AG09309 (cell line): ENCODE measurements at places on chromosomes 7 and 10.

GRCh38 chr10:57303566-57303965, 942.5 kb upstream of the ZWINT start:
- DNase-seq, result no peak

GRCh38 chr7:79403879-79404278, 49.6 kb downstream of the MAGI2 start:
- DNase-seq, result no peak

DNA sequence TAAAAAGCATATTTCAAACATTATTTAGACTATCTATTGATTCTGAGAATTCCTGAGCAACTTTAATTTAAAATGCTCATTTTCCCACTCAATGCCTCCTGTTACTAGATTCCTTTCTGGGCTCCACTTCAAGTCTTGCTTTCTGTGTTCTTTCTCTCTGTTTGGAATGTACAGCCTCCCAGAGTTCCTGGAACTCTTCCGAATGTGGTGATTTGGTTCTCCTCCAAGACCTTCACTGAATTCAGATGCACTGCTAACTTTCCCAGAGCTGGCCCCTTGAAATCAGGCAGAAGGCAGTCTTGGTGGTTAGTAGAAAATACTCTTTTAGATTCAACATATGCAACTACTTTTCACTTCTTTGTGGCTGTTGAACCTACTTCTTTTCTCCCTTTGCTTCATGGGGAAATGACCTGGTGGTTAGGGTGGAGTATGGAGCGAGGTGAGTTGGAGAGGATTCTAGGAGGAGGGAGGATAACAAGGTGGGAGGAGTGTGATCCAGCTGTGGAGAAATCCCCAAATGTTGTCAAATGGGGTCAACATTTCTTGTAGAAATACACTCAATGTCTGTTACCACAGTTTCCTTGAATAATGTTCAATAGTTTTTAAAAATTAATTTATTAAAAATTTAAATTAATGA, 27.9 kb upstream of the CCDC7 start:
- DNase-seq, result peak; percentile 73

- DNase-seq, result no peak
Measured at GRCh38 chr7:20450536-20450935, 119.8 kb downstream of the ITGB8 start.

DNA sequence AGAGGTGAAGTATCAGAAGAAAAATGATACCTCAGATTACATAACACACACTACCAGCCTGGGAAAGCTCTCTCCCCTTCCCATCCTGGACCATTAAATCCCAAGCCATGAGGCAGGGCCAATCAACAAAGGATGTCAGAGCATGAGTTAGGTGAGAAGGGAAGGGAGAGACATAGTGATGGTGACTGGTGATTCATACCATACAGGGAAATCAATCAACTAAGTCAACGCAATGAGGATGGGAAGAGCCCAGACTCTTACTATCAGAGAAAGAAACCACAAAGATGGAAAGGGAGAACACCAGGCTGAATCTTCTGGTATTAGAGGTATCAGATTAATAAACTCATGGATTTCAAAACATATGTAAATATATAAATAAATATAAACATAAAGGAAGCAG, 185.4 kb downstream of the KMT2E start:
- no peak for DNase-seq

DNA sequence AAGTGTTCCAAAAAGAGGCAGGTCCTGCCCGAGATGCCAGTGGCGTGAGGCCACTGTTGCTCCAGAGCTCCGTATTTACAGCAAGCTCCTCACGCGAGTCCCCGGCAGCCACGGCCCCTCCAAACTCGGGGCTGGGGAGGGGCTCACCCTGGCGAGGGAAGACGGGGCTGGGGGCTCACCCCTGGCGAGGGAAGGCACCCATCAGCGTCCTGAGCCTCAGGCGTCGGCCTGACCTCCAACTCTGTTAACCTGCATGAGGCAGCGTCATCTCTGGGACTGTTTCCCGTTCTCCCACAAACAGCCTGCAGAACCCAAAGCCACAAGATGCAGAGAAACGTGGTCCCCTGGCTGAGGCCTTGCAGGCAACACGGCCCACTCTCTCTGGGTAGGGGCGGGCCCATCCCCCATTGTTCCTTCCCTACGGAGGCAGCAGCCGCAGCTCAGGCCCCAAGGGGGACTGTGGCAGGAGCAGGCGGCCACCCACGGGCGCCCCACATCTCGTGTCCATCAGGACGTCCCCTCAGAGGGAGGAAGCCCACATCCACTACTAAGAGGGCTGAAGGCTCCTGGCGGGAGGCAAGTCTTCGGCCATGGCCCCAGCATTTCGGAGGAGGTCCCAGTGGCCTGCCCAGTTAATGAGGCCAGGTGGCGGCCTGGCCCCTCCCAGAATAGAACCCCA, 4.2 kb upstream of the ADGRA1 start:
- no peak for DNase-seq

- peak; percentile 28 for DNase-seq
Measured at GRCh38 chr7:11193131-11193867, 219.6 kb downstream of the PHF14 start.

GRCh38 chr7:101833799-101834198, 16.4 kb downstream of the CUX1 start:
- DNase-seq, result no peak

DNA sequence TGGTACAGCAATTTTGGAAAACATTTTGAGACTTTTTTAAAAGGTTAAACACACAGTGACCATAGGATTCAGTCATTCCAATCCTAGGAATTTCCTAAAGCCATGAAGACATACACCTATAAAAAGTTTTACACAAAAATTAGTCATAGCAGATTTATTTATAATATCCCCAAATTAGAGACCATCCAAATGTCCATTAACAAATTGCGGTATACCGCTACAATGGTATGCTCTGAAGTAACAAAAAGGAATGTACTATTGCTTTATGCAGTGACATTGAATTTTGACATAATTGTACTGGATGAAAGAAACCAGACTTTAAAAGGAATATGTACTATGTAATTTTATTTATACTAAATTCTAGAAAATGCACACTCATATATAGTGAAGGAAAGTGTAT, 362.8 kb downstream of the HGF start:
- peak; percentile 89 for DNase-seq

GRCh38 chr7:130910949-130911944, 177.2 kb upstream of the KLF14 start:
- DNase-seq, result no peak

DNA sequence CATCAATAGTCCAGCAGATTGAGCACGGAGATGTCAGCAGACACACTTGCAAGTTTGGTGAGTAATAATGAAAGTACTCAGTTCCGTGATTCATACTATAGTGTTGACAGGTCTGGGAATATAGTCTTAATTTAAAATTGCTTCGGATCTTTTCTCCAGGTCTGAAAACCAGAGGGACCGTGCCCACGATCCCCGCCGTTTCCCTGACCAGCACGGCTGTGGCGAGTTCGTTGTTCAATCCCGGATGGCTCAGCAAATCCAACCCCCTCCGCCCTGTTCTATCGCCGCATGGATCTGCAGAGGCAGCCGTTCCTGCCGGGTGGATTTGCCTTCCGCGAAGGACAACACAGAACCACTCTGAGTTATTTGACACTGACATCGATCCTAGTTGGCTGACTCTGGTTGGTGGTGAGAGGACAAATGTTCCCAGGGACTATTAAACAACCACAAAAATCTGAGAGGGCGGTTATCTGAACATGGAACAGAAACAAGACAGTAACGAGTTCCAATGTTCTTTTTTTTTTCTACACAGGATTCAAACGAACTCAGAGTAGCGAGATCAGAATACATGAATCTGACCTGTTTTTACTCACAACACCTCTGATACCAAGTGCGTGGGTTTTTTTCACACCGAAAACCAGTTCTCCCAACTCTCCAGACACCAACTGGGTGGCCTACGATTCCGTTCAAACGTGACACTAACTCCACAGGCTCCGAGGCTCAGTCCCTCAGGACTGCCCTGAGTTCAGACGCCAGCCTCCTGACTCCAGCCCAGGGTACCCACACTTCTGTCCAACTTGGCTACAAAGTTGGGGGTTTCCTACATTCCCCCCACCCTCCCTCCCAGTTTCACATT, 52.7 kb downstream of the RBM17 start:
- peak; percentile 57 for DNase-seq
